ENCODE measurements at places on chromosomes 5 and 9.

- no peak for DNase-seq
Observed at GRCh38 chr9:77128125-77128789, 49.1 kb upstream of the VPS13A start.

- DNase-seq, result no peak
Observed at GRCh38 chr5:124698770-124699169, 47.7 kb downstream of the ZNF608 start.

GRCh38 chr5:169301986-169302385, 1.0 kb upstream of the SLIT3 start:
- no peak for DNase-seq

DNA sequence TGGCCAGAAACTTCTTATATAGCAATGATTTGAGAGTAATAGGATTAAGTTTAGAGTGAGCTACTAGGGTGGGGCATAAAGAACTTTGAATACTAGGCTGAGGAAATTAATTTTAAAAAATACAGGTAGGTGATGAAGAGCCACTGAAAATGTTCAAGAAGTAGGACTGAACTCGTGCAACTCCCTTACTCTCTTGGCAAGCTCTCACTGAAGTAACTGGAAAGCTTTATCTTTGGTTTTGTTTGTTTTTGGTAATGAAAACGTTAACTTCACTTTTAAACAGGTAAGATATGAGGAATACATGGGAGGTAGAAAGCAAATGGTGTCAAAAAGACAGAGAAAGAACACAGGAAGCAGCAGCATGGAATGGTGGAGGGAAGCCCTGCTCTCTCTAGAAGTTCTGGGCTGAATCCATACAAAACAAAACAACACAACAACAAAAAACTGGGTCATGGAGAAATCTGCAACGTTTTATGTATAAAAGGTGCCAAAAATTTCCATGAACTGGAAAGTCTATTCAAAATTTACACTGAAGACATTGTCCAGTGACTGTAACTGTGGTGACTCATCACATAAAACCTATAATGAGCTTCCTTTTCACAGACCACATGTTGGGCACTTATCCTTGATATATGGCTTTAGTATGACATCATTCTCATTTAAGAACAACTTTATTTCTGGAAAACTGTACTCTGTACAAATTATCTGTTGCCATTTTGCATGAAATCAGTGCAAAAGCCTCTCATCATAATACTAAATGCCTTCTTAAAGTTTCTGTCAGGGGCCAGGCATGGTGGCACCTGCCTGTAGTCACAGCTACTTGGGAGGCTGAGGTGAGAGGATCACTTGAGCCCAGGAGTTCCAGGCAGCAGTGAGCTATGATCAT, 91.2 kb upstream of the CHD1 start:
- DNase-seq, result peak; percentile 88

DNA sequence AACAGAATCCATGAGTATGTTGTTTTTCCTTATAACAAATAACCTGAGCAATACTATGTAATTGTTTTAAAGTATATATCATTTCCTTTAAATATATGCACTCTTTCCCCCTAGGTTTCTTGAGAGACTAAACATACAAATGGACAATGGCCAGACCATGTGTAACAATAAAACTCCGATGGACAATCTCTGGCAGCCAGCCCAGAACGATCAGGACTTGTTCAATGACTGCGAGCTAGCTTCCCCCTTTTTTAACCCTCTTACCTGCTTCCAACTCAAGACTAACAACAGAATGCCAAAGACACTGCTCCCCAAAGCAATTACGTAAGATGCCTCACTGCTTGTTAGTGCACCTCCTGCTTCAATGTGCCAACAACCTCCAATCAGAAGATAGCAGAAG, 94.9 kb downstream of the HTR4 start:
- no peak for DNase-seq

DNA sequence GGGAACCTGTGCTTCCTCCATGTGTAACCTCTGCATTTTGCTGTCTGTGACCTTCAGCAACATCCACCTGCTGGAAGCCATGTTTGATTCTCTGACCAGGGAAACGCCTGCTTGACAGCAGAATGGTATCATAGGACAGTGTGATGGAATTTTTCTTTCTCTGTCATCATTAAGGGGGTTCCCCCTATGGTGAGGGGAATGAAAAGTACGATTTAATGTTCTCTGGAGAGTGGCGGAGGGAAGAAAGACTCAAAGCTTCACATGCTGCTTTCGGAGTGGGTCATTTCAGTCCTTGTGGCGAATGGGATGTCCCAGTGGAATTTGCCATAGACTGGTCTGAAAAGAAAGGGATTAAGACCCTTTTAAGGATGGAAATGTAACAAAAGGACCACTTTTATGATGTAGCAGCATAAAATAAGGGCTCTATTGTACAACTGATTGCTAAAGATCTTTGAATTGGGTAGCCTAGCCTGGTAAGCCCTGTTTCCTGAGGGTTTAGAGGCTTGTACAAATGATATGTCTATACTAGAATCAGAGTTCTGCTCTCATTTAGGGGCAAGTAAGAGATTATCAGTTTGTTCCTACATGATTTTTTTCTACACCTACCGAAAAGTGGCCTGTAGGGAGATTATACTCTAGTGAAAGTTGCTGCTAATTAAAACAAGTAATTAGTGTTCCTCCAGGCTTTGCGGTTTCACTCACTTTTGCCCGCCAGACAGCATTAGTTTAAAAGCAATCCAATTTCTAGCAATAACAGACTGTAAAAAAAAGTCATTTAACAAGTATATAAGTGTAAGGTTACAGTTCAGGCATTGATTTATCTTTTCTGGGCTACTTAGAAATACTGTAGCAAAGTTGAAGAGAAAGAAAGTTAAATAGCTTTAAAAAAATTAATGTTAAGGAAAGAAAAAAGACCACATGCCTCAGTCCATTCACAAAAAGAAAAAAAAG, 904.5 kb downstream of the NR2F1-AS1 start:
- DNase-seq, result no peak

DNA sequence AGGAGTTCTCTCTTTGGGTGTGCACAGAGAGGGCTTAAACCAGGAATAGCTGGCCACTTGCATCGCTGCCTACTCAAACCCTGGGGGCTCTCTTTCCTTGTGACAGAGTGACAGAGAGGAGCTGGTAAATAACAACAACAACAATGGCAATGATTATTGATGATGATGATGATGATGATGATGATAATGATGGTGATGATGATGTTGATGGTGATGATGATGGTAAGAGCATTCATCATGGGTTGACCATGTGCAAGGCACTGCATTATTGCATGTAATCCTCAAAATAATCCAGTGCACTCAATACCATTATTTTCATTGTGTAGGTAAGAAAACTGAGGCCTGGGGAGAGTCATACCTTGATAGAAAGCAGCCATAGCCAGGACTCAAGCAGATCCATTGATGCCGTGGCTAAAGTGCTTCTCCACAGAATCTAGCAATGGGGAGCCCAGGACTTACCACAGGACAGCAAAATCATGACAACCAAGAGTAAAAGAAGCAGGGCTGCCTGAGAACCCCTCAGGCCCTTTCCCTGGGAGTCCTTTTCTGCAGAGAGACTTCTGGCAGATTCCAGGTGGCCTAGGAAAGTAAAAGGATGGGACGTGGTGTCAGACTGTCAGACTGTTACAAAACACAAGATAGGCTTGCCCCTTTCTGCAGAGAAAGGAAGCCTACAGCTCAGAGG, 4.8 kb downstream of the FOXI1 start:
- DNase-seq, result no peak

DNA sequence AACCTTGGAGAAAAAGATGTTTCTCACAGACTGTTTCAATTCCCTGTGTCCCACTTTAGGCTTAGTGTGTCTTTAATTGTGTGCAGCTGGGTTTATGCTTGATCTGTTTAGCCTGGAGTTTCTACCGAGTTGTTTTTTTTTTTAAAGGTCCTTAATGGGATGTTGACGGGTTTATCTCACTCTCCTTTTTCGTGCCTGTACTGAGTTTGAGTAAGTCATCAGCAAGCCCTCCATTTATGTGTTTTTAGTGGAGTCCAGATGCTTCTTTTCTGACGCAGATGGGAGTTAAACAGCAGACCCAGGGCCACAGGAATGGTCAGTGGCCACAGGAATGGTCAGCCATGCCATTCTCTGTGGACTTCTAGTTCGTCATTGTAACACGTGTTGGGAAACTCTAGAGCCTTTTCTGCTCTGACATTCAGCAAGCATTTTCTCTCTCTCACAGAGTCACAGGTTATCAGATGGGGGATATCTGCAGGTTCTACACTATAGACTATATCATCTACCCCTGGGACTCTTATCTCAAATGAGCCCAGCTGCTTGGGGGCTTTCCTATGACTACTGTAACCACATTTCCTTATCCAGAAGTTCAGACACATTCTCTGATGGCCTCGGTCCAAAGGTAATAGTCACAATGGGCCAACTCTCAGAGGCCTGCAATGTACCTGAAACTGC, 190.5 kb downstream of the TTLL11 start:
- no peak for DNase-seq

- no peak for DNase-seq
Observed at GRCh38 chr5:55895346-55895745, 44.2 kb downstream of the IL31RA start.

GRCh38 chr5:174623433-174624019, 100.9 kb upstream of the MSX2 start:
- DNase-seq, result no peak

- DNase-seq, result no peak
Observed at GRCh38 chr5:110262749-110263148, 463.7 kb downstream of the TMEM232 start.

- no peak for DNase-seq
Observed at GRCh38 chr9:135812961-135813360, 94.4 kb downstream of the CAMSAP1 start.

- no peak for DNase-seq
Observed at GRCh38 chr5:83751201-83751600, 30.5 kb upstream of the HAPLN1 start.

GRCh38 chr9:13324988-13325387, 45.5 kb upstream of the MPDZ start:
- no peak for DNase-seq

DNA sequence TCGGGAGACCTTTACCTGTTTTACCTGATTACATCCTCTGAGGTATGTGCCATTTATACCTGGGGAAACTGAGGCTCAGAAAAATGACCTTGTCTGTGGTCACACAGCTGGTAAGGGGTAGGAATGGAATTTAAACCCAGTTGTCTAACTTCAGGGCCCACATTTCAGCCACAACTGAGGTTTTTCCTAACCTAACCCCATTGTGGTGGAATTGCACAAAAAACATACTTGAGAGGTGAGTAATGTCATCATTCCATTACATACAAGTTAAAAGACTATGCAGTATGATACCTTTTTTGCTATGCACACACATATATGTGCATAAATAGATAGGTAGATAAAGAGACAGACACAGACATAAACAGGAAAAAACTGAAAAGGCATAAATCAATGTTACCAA, 14.1 kb downstream of the FGF1 start:
- no peak for DNase-seq

DNA sequence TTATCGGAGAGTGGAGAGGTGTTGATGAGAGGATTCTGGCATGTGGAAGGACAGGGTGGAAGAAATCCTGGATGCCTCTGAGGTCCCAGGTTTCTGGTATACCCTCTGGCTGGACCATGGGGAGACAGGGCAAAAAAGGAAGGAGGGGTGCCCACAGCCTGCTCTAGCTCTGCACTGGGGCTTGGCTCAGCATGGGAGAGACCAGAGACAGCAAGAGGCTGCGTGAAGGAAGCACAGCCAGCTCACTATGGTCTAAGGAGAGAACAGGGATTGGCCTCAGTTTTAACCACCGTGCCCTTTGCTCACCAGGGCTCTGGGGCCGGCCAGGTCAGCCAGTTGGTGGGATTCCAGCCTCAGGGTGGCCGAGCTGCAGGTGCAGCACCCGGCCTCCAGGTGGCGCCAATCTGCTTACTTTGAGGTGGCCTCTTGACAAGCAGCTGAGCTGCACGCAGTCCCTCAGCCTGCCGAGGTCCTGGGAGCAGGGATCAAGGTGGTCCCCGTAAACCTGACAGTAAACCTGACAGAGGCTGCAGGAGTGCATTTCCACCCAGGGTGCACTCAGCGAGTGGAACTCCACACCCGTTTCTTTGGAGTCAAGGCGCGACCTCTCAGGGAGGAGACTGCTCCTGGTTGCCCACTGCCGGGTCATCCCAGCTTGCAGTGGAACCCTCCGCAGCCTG, 25.0 kb upstream of the SPTLC1 start:
- DNase-seq, result peak; percentile 79

GRCh38 chr5:149962601-149963300, 2.2 kb downstream of the SLC26A2 start:
- no peak for DNase-seq

- no peak for DNase-seq
Observed at GRCh38 chr5:111545031-111545430, 32.7 kb upstream of the STARD4 start.

GRCh38 chr9:115884846-115885245, 268.7 kb upstream of the PAPPA start:
- DNase-seq, result no peak

DNA sequence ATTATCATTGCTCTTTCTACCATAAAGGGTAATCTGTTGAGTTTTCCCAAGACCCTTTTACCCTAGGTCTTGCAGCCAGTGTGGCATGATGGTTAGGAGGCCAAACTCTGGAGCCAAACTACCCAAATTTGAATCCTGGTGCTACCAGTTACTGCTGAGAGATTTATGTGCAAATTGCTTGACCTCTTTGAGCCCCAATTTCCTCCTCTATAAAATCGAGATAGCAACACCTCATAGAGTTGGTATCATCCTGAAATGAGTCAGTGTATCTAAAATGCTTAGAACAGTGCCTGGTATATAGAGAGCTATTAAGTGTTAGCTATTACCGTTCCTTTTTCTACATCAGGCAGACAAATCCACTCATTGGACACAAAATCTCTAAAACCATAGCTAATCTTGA, 43.0 kb downstream of the ACTBL2 start:
- DNase-seq, result no peak

GRCh38 chr9:18122171-18122570, 351.8 kb upstream of the ADAMTSL1 start:
- DNase-seq, result no peak

DNA sequence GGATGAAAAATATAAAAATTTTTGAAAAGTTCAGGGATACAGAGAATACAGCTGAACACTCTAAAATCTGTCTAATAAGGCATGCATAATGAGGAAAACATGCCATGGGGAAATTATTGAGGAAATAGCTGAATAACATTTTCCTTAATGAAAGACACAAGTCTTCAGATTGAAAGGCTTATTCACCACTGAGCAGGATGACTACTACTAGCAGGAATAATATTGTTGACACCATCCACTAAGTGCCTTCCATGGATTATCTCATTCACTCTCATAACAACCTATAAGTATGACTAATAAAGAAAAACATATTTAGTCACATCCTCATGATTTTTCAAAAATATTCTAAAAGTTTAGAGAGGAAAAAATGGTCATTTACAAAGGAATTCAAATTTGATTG, 96.7 kb upstream of the FER start:
- DNase-seq, result no peak

DNA sequence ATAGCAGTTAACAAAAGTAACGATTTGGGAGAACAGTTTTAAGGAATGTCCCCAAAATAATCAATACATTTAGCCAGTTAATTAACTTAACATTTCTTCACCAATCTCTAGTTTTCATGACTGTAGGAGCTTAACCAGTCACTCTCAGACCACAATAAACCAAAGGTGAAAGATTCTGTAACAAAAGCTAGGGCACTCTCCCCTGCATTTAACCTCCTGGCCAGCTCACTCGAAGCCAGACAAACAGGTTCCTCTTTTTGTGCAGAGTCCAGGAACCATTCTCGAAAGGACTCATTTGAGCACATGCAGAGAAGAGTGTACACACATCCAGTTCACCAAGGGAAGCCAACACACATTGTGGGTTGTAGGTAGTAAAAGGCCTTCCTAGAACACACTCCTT, 6.5 kb downstream of the IL7R start:
- DNase-seq, result peak; percentile 38
